CD4-positive, alpha-beta T cell (primary cell): ENCODE measurements at places on chromosomes 12 and 14.

- H3K27ac ChIP-seq, result no peak overlapping the region
- H3K4me1 ChIP-seq, result peaks cover 4% of the 10 kb centered on the region
- H3K36me3 ChIP-seq, result no peaks in the 10 kb centered on the region
- H3K4me3 ChIP-seq, result no peak overlapping the region
These were observed 24.4 kb downstream of the CD9 start for GRCh38 chr12:6224550-6224949.

GRCh38 chr12:132018193-132018916, 68.6 kb downstream of the EP400 start:
- no peaks in the 10 kb centered on the region for H3K4me1 ChIP-seq
- H3K27me3 ChIP-seq, result no peaks in the 10 kb centered on the region
- DNase-seq, result no peak
- no peak overlapping the region for H3K4me3 ChIP-seq

GRCh38 chr12:47636908-47637780, 68.7 kb downstream of the RPAP3 start:
- H3K4me1 ChIP-seq, result peaks cover 5% of the 10 kb centered on the region
- peak; percentile 57 for DNase-seq
- H3K4me3 ChIP-seq, result no peak overlapping the region
- no peak overlapping the region for H3K27ac ChIP-seq

DNA sequence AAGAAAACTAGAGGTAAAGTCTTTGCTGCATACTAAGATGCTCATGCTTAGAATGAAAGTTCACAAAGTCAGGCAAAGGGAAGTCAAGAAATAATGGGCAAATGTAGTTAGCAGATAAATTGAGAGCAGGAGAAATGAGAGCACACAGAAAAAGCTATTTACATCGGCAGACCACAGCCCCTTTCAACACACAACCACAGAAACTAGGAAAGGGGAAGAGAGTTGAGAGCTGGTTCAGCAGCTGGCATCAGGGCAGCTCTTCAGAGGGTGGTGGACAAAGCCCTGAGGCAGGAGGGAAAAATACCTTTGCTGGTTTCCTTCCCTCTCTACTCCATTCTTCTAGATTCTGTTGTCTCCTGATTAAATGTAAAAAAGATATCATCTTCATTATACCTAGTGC, 95.4 kb upstream of the ANO4 start:
- no peak overlapping the region for H3K4me3 ChIP-seq
- no peaks in the 10 kb centered on the region for H3K4me1 ChIP-seq
- no peaks in the 10 kb centered on the region for H3K27me3 ChIP-seq
- peak; percentile 11 for DNase-seq
- no peaks in the 10 kb centered on the region for H3K36me3 ChIP-seq
- H3K27ac ChIP-seq, result no peak overlapping the region

DNA sequence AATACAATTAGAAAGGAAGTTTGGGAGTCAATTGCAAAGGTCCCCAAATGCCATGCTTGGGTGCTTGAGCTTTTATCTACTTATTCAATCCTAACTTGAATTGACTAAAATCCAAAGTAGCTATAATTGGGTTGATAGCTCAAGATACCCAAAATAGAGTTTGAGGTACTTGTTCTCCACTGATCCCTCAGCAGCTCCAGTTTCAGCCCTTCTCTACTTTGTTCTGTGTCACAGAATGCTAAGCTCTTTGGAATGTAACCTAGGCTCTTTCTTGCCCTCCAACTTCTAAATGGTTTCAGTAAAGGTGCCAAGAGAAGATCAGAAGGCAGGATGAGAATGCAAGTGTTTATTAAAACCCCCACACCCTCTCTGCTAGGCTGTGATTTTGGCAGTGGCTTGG, 251.4 kb upstream of the CLEC14A start:
- no peaks in the 10 kb centered on the region for H3K36me3 ChIP-seq
- no peaks in the 10 kb centered on the region for H3K27me3 ChIP-seq
- no peak overlapping the region for H3K27ac ChIP-seq
- no peak for DNase-seq
- no peaks in the 10 kb centered on the region for H3K4me1 ChIP-seq

DNA sequence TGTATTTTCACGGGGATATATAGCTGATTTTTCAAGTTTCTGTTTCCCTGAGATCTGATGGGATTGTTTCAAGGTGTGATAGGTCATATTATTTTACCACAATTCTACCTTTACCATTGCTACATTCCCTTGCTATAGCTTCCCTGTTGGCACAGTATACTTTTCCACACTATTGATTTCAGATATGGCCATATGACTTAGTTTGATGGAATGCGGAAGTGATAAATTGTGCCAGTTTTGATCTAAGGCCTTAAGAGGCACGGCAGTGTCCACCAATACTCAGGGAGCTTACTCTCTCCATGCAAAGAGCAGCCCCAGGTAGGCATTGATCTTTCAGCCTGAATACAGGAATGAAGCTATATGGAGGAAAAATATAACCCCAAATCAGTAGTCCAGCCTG, 315.7 kb downstream of the SLC16A7 start:
- H3K4me3 ChIP-seq, result no peak overlapping the region
- no peak overlapping the region for H3K27ac ChIP-seq
- H3K4me1 ChIP-seq, result no peaks in the 10 kb centered on the region
- no peaks in the 10 kb centered on the region for H3K36me3 ChIP-seq
- H3K27me3 ChIP-seq, result no peaks in the 10 kb centered on the region

DNA sequence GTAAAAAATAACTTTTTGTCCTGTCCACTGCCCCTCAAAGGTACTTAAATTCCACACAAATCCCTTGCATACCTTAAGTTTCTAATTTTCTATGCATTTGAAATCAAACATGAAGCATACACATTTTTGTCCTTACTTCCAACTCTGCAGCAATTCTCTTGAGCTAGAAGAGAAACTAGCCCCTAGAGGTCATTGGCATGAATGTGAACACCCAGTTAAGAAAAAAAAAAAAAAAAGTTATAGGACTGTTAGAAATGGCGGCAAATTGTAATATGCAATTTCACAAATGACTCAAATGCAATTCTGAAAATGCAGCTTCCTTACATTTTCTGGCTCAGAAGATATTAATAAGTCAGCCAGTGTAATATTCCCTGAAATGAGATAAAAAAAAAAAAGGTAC, 4.6 kb upstream of the ESR2 start:
- H3K4me1 ChIP-seq, result peaks cover 16% of the 10 kb centered on the region
- no peak for DNase-seq
- no peaks in the 10 kb centered on the region for H3K36me3 ChIP-seq
- H3K27me3 ChIP-seq, result peaks cover 7% of the 10 kb centered on the region
- no peak overlapping the region for H3K4me3 ChIP-seq
- H3K27ac ChIP-seq, result no peak overlapping the region

GRCh38 chr12:10167599-10167998, 4.3 kb downstream of the OLR1 start:
- no peaks in the 10 kb centered on the region for H3K4me1 ChIP-seq
- no peaks in the 10 kb centered on the region for H3K36me3 ChIP-seq
- DNase-seq, result peak; percentile 49
- H3K4me3 ChIP-seq, result no peak overlapping the region

DNA sequence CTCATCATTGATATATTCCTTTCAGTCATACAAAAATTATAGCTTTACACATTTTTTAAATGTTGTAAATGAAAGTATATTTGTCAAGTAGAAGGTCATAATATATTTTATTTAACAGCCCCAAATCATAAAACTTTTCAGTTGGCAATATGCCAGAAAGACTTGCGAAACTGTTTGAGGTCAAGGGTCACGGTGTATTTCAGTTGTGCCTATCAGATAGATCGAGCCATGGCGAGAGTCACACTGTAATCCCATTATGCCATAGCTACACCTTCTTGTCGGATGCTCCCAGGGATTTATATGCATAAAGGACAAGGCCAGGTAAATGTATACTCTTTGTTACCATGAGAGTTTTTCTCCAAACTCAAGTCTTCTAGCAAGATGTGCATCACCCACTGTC, 26.7 kb upstream of the G2E3 start:
- no peaks in the 10 kb centered on the region for H3K4me1 ChIP-seq
- no peaks in the 10 kb centered on the region for H3K27me3 ChIP-seq
- H3K4me3 ChIP-seq, result no peak overlapping the region
- DNase-seq, result no peak
